ENCODE measurements at places on chromosomes 2 and 18. TPM values are rescaled to one million over a fixed set of nuclear protein-coding genes. Genes with fewer than 3 reads are reported as not detected.
A peak's percentile ranks its signal among the peaks of the same experiment; 100 is the strongest.

- no peaks in the 10 kb centered on the region for H3K36me3 ChIP-seq
- H3K27me3 ChIP-seq, result no peaks in the 10 kb centered on the region
- H3K4me1 ChIP-seq, result no peaks in the 10 kb centered on the region
- no peak for DNase-seq
- no peak overlapping the region for H3K4me3 ChIP-seq
Observed at GRCh38 chr18:79423211-79424007, 27.7 kb downstream of the NFATC1 start.

Gene AQP4
- total RNA-seq, result 1.3 TPM

Gene TUBA3E
- not detected for total RNA-seq

DNA sequence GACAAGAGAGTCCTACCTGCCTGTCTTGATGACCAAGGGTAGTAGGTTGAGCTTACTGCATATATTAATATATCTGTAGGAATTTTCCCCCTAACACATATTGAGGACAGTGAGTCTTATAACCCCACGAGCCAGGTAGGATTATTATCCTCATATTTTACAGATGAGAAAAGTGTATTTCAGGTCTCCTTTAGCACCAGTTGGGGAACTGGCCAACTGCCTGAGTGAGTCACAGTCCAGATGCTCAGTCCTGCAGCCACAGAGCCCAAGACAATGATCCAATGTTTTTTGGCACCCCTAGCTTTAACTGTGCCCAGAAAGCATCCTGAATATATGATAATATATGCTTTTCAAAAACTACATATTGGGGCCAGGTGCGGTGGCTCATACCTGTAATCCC is 30.8 kb upstream of the GLS start:
- H3K4me3 ChIP-seq, result no peak overlapping the region
- DNase-seq, result no peak
- no peaks in the 10 kb centered on the region for H3K4me1 ChIP-seq

DNA sequence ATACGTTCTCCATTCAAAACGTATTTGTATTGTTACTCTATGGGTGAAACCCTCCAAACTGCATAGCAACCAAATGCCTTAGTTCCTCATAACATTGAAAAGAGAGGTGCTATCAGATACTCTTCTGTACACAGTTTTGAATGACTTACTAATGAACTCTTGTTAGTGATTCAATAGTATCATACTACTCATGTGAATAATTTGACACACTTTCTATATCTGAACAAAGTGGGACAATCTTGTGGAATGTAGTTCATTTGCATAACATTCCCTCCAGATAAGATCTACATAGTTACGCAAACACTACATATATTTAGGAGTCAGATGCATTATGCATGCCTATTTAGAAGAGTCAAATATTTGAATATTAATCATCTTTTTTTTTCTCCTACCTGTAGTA is 232.0 kb upstream of the NRXN1 start:
- no peak for DNase-seq
- no peaks in the 10 kb centered on the region for H3K27me3 ChIP-seq
- no peak overlapping the region for H3K4me3 ChIP-seq
- H3K36me3 ChIP-seq, result no peaks in the 10 kb centered on the region
- no peak overlapping the region for H3K27ac ChIP-seq

Gene RND3
- 35.6 TPM for total RNA-seq

- H3K36me3 ChIP-seq, result no peaks in the 10 kb centered on the region
- no peak for DNase-seq
- no peak overlapping the region for H3K27ac ChIP-seq
- no peaks in the 10 kb centered on the region for H3K27me3 ChIP-seq
- no peaks in the 10 kb centered on the region for H3K4me1 ChIP-seq
Observed at GRCh38 chr2:159362816-159363251, 76.3 kb upstream of the WDSUB1 start.

DNA sequence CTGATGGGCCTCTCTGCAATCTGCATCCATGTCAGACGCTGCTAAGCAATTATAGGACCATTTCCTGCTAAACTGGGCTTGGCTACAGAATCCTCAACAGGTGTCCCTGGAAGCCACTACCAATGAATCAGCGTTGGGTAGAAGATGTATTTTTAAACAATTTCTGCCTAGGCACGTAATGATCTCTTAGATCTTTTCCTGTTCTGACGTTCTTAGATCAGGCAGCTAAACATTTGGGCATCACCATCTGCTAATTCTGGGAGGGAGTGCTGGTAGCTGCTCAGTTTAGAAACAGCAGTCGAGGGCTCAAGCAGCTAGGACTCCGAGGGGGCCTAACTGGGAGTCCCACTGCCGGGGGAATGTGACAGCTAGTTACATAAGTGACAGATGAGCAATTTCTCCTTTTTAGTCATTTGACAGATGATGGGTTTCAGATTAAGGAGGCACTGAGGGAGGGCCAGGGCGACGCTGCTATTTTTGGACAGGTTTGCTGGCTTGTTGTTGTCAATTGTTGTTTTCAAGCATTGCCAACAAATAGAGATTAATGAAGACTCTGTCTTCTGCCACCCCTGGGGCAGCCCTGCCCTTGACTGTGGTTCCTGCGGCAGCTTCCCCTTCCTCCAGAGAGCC is 92.7 kb downstream of the MRO start:
- no peaks in the 10 kb centered on the region for H3K27me3 ChIP-seq
- no peaks in the 10 kb centered on the region for H3K4me1 ChIP-seq
- H3K27ac ChIP-seq, result no peak overlapping the region

Gene MYL12A
- total RNA-seq, result 309 TPM

Gene ADAM17
- 7.1 TPM for total RNA-seq

- DNase-seq, result no peak
- H3K27ac ChIP-seq, result no peak overlapping the region
- H3K27me3 ChIP-seq, result no peaks in the 10 kb centered on the region
- no peaks in the 10 kb centered on the region for H3K36me3 ChIP-seq
- H3K4me3 ChIP-seq, result no peak overlapping the region
- peaks cover 17% of the 10 kb centered on the region for H3K4me1 ChIP-seq
Observed at GRCh38 chr2:25615920-25616319, 57.5 kb downstream of the DTNB start.

Gene C2orf72
- total RNA-seq, result 167 TPM

Gene CABYR
- total RNA-seq, result 0.31 TPM

DNA sequence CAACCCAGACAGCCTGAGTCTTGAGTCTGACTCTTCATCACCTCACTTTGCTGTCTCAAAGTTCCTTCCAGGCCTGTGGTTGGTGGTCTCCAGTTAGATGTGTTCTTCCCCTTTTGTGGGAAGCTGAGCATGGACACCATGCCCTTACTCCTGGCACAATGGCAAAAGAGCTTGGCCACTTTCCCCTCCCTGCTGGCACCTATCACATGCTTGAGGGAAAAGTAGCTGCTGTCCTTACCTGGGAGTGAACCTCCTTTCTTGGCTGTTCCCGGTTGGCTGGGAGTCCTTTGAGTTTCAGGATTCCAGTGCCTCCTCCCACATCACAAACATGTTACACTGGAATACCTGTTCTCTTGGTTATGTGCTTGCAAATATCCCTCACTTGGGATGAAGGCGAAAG is 97.8 kb downstream of the GATA6 start:
- no peaks in the 10 kb centered on the region for H3K4me1 ChIP-seq
- no peaks in the 10 kb centered on the region for H3K36me3 ChIP-seq
- no peak overlapping the region for H3K27ac ChIP-seq
- no peak for DNase-seq
- no peaks in the 10 kb centered on the region for H3K27me3 ChIP-seq

Gene TMEM17
- 1.2 TPM for total RNA-seq

Gene ITGB6
- total RNA-seq, result 0.61 TPM

Gene RGPD8
- 7.4 TPM for total RNA-seq

DNA sequence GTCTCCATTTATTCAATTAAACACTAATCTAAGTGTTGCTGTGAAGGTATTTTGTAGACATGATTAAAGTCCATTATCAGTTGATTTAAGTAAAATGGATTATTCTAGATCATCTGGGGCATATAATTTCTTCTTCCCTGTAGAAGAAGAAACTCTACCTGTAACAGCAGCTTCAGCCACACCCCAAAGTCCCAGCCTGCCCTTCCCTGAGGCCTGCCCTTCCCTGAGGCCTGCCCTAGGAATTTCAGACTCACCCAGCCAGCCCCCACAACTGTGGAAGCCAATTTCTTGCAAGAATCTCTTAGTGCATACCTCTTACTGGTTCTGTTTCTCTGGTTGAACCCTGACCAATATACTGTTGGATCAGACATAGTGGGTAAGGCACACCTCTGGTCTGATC is 13.4 kb upstream of the LAPTM4A start:
- no peaks in the 10 kb centered on the region for H3K36me3 ChIP-seq
- no peak overlapping the region for H3K27ac ChIP-seq
- DNase-seq, result no peak
- no peak overlapping the region for H3K4me3 ChIP-seq
- H3K4me1 ChIP-seq, result no peaks in the 10 kb centered on the region
- no peaks in the 10 kb centered on the region for H3K27me3 ChIP-seq

DNA sequence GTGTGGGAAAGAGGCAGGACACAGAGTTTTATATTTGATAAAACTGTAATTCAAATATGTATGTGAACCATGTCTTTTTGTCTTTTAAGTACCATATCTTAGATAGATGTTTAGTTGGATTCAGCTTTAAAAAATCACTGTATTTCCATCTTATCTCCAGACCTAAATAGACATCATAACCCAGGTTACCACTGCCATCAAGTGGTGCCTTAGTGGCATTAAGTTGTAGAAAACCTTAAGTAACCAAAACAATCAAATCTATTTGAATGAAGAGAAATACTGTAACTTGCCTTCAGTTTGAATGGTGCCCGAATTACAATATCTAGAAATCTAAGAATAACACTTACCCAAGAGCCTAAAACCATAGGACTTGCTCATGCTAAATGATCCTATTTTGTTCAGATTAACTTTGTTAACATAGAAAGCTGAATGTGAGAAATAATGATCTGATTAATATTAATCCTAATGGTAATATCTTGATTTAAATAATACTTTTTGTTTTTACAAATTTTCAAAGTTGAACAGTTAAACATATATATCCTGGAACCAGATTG is 92.5 kb upstream of the MAP2 start:
- H3K27ac ChIP-seq, result no peak overlapping the region
- no peaks in the 10 kb centered on the region for H3K27me3 ChIP-seq
- no peaks in the 10 kb centered on the region for H3K4me1 ChIP-seq
- DNase-seq, result no peak
- no peaks in the 10 kb centered on the region for H3K36me3 ChIP-seq

Gene PLGLB2
- 299 TPM for total RNA-seq

- H3K4me3 ChIP-seq, result no peak overlapping the region
- H3K4me1 ChIP-seq, result no peaks in the 10 kb centered on the region
Observed at GRCh38 chr2:39898934-39899333, 119.9 kb upstream of the THUMPD2 start.

- no peaks in the 10 kb centered on the region for H3K27me3 ChIP-seq
- DNase-seq, result no peak
- H3K4me1 ChIP-seq, result no peaks in the 10 kb centered on the region
Observed at GRCh38 chr18:36281936-36282335, 15.6 kb upstream of the FHOD3 start.

- H3K27me3 ChIP-seq, result no peaks in the 10 kb centered on the region
- no peak overlapping the region for H3K4me3 ChIP-seq
- no peak overlapping the region for H3K27ac ChIP-seq
- H3K36me3 ChIP-seq, result no peaks in the 10 kb centered on the region
Observed at GRCh38 chr2:51722311-51722710, 690.4 kb upstream of the NRXN1 start.

- H3K4me1 ChIP-seq, result no peaks in the 10 kb centered on the region
- H3K4me3 ChIP-seq, result no peak overlapping the region
- no peak for DNase-seq
Observed at GRCh38 chr2:97688062-97688827, 18.7 kb downstream of the C2orf92 start.

Gene PARD6G
- 2.4 TPM for total RNA-seq

- H3K27ac ChIP-seq, result no peak overlapping the region
- H3K27me3 ChIP-seq, result no peaks in the 10 kb centered on the region
- H3K36me3 ChIP-seq, result no peaks in the 10 kb centered on the region
- H3K4me1 ChIP-seq, result no peaks in the 10 kb centered on the region
- DNase-seq, result peak; percentile 40
Observed at GRCh38 chr2:240930096-240930630, 24.0 kb downstream of the CROCC2 start.

- H3K27me3 ChIP-seq, result no peaks in the 10 kb centered on the region
- no peak overlapping the region for H3K4me3 ChIP-seq
- H3K4me1 ChIP-seq, result no peaks in the 10 kb centered on the region
- no peak for DNase-seq
Observed at GRCh38 chr18:5582076-5582475, 38.3 kb upstream of the EPB41L3 start.

GRCh38 chr18:35467624-35468016 is 30.1 kb downstream of the INO80C start:
- no peaks in the 10 kb centered on the region for H3K36me3 ChIP-seq
- peaks cover 8% of the 10 kb centered on the region for H3K4me1 ChIP-seq

DNA sequence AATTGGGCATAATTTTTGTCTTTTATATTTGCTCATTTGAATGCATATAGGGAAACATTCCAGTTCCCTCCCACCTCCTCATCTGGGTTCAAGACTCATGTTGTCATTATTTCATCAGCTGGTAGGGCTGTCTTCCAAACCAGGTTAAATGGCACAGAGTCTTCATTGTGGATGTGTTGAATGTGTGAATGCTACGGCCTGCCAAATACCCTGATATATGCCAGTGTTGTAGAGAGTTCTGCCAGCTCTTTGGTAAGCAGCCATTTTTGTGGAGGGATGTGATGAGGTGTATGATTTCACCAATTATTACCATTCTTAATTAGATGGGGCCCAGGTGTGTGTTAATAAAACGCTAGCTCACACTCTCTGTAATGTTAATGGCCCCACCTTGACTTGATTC is 121.7 kb downstream of the LYPD6B start:
- no peaks in the 10 kb centered on the region for H3K4me1 ChIP-seq
- H3K36me3 ChIP-seq, result no peaks in the 10 kb centered on the region
- DNase-seq, result no peak
- no peaks in the 10 kb centered on the region for H3K27me3 ChIP-seq
- no peak overlapping the region for H3K4me3 ChIP-seq

DNA sequence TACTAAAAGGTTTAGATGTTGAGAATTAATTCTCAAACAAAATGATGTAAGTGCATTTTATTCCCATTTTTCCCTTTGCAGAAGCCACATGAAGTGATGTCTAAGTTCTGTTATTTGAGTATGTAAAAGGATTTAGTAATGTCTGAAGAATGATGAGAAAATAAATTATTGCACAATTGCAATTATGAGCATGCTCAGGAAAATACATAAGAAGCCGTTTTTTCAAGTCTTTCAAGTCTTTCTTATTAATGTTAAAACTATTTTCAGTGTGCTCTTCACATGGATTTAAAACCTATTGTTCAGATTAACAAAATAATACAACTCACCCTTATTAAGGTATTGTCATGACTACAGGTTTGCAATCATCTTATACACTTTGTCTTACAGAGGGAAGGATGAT is 331.4 kb upstream of the NETO1 start:
- H3K4me3 ChIP-seq, result no peak overlapping the region
- no peak overlapping the region for H3K27ac ChIP-seq
- no peak for DNase-seq

DNA sequence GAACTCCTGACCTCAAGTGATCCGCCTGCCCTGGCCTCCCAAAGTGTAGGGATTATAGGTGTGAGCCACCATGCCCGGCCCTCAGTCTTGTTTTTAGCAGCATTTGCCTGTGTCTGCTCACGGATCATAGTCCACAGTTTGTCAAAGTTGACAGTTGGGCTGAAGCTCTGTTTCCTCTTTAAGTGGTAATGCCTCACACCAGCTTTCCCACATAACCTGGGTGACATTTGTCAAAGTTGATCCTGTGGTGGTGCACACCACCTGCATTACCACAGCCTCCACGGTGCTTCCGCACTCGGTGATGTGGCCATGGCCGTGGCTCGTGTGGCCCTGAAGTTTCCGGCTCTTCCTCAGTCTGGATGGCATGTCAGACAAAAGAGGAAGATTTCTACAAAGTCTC is 27.1 kb downstream of the RAB31 start:
- DNase-seq, result no peak
- H3K27ac ChIP-seq, result no peak overlapping the region
- H3K4me1 ChIP-seq, result no peaks in the 10 kb centered on the region
- no peaks in the 10 kb centered on the region for H3K36me3 ChIP-seq
- no peaks in the 10 kb centered on the region for H3K27me3 ChIP-seq
- no peak overlapping the region for H3K4me3 ChIP-seq

Gene KLHL29
- total RNA-seq, result 10.2 TPM

Gene RBBP8
- total RNA-seq, result 8.3 TPM

Gene TUBB8B
- total RNA-seq, result not detected

All from right lobe of liver (tissue), 6 donors.